Tibial nerve (tissue), 4 donors: ENCODE measurements at places on chromosomes 7 and 10.
A peak's percentile ranks its signal among the peaks of the same experiment; 100 is the strongest.

DNA sequence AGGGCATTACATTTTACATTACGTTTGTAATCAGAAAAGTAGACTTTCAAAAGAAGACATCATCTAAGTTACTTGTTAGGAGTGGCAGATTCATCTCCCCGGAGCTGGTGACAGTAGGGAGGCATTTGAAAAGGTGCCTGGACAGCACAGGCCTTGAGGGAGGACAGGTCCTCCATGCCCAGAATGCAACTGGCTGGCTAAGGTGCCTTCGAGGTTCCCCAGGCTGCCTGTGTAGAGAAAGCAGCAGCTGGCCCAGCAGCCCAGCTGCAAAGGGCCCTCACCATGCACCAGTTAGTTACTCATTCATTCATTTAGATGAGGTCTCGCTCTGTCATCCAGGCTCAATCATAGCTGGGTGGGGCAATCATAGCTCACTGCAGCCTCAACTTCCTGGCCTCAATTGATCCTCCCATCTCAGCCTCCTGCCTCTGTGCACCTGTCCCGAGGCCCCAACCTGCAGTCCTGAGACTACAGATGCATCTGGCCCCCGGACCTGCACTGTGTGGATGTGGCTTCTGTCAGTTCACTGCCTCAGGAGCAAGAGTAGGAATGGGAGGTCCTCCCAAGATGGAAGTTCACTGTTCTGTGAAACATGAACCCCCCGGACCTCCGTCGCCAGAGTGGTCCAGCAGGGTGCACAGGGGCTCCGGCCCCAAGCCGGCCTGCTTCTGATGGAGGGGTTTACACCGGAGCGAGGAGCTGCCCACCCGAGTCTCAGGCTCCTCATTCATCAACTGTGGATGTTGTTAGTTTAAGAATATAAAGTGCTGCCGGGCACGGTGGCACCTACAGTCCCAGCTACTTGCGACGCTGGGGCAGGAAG, 36.6 kb downstream of the PRKAG2 start:
- no peak for DNase-seq

DNA sequence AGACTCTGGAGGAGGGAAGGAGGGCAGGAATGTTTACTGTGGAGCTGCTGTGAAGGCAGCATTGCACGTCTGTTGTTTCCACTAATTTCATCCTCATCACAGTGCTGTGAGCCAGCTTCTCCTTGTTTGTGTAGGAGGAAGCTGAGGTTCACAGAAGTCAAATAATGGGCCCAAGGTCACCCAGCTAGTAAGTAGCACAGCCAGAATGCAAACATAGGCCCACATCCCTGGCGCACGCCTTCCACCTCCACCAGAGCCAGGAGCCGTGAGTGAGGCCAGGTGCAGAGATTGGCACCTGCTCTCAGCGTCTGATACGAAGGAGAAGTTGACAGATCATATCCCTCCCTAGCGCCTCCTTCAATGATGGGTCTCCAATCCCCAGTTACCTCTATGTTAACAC, 93.6 kb downstream of the HTR5A start:
- no peak for DNase-seq

DNA sequence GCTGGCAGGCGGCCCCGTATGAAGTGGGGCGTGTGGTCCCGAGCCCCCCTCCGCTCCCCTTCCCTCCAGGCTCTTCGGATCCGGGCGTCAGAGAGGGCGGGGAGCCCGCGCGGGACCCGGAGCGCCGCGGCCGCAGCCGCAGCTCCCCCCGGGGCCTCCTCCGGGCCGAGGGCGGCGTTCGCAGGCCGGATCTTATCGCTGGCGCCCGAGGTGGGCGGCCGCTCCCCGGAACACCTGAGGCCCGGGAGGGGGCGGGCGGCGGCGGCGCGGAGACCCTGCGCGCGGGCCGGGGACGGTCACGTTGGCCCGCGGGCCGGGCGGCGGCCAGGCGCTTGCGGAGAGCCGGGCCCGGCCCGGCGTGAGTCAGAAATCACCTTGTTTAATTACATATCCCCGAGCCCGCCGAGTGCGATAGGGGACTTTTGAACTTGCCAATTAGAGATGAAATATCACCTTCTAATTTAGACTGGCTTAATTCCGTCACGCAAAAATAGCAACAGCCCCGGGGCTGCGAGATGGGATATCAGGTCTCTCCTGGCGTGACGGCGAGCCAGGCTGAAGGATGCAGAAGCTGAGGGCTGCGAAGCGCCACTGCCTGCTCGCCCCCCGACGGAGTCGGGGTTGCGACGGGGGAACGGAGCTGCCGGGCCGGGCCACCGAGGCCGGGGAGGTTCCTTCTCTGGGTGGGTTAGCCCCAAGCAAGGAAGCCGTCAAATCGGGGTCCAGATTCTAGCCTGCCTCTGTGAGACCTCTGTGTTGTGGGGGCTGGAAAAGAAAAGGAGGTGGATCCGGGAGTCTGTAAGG, 43.4 kb downstream of the LDB3 start:
- peak; percentile 42 for DNase-seq

DNA sequence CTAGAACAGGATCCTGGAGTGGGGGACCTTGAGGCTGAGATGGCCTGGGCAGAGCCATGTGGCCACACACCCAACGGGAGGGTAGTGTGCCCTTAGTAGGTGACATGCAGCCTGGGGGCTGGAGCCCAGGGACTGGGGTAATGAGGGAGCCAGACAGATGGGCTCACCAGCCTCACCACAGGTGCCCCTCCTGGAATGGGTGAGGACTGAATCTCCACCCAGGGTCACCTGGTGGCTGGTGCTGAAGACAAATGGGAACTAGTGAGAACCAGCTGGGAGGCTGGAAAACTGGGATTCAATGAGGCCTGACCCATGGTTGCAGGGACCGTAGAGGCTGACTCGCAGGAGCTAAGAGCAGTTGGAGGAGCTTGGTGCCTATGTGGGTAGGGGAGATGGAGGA, 6.1 kb downstream of the ZP3 start:
- no peak for DNase-seq

GRCh38 chr10:76336213-76336963, 905.0 kb downstream of the LRMDA start:
- no peak for DNase-seq

- DNase-seq = no peak
Observed at GRCh38 chr7:14717816-14718215, 184.7 kb downstream of the DGKB start.

DNA sequence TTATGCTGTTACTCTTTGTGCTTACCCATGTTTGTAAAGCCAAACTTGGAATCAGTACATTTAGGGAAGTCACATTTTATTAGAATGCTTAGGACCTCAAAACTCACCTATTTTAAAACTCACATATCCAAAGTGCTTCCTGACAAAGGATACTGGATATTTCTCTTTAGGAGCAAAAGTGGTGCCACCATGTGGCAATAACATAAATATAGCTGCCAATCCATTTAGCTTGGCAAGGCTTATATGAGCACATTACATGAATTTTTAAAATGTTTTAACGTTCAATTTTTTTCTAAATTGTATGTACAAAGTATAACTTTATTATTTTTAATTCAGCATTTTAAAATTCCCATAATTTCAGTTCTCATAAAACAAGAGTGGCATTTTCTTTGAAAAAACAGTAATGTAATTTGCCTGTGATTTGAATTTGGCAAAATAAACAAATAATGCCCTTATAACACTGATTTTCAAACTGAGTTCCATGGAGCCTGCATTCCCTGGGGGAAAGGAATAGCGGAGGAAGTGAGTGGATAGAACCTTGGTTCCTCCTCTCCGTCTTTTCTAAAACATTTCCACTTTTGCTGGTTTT, 75.4 kb downstream of the HDAC9 start:
- no peak for DNase-seq

DNA sequence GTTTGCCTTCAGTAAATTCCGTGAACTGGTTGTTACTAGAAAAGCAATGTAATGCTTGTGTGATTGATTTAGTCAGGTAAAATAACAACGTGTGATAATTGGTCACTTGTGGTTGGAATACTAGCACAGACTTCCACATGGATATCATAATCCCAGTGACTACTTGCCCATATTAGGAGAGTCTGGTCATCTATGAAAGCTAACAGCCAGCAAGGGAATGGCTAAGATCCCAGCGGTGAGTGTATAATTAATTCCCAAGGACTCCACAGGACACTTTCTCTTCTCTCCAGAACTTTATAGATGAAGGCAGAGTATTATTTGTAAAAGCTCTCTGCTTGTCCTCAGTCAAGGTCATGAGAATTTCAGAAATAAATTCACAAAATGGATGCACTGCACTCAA, 662.6 kb upstream of the TEX47 start:
- no peak for DNase-seq

- no peak for DNase-seq
Observed at GRCh38 chr7:50959991-50960390, 177.3 kb upstream of the GRB10 start.

GRCh38 chr7:4288791-4289394, 393.2 kb upstream of the FOXK1 start:
- no peak for DNase-seq

GRCh38 chr10:7397049-7398035, 13.5 kb downstream of the SFMBT2 start:
- no peak for DNase-seq

DNA sequence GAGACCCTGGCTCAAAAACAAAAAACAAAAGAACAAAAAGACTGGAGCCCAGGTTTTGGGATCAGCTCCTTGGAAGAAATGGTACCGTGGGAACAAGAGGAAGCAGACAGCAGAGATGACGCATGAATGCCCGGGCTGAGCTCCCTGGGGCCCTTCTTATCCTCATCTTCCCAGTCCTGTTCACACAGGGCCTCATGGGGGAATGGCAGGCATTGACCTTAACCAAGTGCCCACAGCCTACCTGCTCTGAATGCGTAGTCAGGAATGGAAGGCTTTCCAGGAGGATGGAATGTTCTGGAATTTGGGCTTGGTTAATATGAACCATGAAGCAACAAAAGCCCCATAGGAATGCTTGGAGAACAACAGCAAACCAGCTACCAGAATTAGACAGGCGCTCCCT, 154.7 kb downstream of the PRPF18 start:
- no peak for DNase-seq

GRCh38 chr10:49360271-49361177, 35.4 kb downstream of the DRGX start:
- DNase-seq = no peak

DNA sequence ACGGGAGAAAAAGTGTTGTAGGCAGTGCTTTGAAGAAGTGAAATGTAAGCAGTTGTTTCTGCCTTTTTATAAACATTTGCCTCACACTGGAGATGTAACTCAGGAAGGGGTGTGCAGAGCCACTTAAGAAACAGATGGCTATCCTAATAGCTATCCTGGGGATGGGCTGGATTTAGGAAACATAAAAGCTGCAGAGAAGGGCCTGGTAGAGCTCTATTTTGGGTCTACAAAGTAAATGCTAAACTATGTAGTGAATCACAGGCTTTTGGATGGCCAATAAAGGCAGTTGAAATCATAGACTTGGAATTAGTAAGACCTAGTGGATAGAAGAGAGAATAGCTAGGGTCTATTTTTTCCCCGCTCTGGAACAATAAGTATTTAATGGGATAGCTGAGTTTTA, 79.9 kb upstream of the AGR3 start:
- no peak for DNase-seq

DNA sequence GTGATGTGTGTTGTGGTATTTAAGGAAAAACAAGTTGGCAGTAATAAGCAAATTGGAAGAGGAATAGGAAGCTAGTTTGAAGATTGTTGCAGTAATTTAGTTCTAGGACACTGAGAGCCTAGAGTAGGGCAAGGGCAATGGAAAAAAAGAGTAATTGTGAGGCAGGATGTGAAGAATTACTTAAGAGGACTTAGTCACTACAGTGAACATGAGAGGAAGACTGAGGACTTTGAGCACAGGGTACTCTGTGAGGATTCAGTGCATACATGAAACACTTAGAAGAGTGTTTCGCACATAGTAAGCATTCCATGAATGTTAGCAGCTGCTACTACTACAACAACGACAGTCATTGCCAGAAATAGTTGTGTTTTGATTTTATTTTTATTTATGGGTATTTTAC, 30.9 kb upstream of the DKK1 start:
- DNase-seq = no peak

- peak; percentile 48 for DNase-seq
Observed at GRCh38 chr10:119634219-119634544, 17.0 kb upstream of the BAG3 start.

GRCh38 chr7:85144771-85145170, 42.1 kb downstream of the SEMA3D start:
- DNase-seq = no peak

GRCh38 chr10:13039761-13040160, 38.2 kb upstream of the CCDC3 start:
- DNase-seq = no peak

DNA sequence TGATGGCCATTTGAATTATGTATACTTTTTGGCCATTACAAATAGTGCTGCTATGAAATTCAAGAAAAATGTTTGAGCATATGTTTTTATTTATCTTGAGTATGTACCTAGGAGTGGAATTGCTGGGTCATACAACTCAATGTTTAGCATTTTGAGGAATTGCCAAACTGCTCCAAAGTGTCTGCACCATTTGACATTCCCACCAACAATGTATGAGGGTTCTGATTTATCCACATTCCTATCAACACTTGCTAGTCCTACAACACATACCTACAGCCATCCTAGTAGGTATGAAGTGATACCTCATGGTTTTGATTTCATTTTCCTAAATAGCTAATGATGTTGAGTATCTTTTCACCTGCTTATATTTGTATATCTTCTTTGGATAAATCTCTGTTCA, 165.5 kb downstream of the NOC3L start:
- no peak for DNase-seq

GRCh38 chr10:55398497-55398882, 597.5 kb upstream of the PCDH15 start:
- DNase-seq = no peak

DNA sequence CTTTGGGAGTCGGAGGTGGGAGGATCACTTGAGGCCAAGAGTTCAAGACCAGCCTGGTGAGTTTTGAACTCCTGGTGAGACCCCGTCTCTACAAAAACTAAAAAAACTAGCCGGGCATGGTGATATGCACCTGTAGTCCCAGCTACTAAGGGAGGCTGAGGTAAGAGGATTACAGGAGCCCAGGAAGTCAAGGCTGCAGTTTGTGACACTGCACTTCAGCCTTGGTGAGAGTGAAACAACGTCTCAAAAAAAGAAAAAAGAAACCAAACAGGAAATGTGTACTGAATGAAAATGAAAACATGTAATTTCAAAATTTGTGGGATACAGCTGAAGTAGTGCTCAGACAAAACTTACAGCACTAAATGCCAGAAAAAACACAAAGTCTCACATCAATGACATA, 7.6 kb downstream of the ARHGAP12 start:
- DNase-seq = no peak

- no peak for DNase-seq
Observed at GRCh38 chr10:28592953-28593352, 60.0 kb downstream of the WAC start.

DNA sequence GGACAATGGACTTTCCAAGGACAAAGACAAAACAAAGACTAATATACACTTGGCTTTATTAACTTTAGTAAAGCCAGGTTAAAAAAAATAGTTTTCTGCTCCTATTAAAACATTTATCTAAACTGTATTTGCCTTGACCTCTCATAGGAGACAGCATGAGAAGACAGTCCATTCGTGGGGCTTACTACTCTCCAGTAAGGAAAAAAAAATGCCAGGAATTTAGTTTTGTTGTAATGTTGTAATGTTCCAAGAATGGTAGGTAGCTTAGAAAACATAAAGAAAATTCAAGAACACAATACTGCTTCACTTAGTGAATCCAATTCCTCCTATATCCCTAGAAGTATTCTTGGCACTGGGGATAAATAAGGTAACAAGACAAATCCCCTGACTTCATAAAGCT, 81.7 kb downstream of the KMT2C start:
- DNase-seq = no peak
